ENCODE measurements at places on chromosomes 12 and 14.

DNA sequence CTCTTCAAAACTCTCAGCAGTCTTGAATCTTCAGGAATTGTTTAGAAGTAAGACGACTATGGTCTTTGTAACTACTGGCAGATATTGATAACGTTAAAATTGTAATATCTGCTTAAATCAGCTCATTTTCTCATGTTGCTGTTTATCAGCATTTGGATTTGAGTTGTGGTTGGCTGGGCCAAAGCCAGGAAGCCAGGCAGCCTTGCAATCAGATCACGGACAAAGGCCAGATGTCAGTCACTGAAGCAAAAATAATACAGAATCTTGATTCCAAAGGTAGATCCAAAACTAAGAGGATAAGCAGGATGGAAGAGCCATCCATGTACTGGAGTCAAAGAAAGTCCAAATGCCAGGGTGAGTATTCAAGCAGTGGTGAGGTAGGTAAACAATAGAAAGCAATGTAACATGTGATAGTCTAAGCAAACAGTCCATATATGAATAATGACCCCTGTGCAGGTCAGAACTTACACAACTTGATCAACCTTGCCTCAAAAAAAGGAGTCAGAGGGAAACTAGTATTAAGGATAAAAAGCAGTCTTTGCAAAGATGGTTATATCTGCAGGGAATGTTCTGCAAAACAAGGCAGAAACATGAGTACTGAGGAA is 95.8 kb upstream of the RAP1B start:
- no peak for DNase-seq

- no peak for DNase-seq
Measured at GRCh38 chr12:50913224-50913623, 39.1 kb upstream of the HIGD1C start.

DNA sequence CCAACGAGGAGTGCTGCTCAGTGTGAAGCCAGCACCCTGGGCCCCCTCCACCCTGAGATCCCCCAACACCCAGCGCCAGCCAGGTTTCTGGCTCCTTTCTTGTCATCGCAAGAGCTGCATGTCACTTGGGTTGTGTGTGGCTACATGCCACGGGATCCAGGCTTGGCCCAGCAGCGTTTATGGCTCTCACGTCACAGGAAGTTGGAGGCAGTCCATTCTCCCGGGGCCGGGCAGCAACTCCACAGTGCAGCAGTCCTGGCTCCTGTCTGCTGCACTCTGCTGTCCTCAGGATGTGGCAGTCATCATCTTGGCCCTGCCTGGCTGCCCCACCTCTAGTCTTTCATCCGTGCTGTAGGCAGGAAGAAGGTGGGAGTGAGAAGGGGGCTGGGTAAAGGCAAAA is 78.3 kb downstream of the AACS start:
- no peak for DNase-seq

DNA sequence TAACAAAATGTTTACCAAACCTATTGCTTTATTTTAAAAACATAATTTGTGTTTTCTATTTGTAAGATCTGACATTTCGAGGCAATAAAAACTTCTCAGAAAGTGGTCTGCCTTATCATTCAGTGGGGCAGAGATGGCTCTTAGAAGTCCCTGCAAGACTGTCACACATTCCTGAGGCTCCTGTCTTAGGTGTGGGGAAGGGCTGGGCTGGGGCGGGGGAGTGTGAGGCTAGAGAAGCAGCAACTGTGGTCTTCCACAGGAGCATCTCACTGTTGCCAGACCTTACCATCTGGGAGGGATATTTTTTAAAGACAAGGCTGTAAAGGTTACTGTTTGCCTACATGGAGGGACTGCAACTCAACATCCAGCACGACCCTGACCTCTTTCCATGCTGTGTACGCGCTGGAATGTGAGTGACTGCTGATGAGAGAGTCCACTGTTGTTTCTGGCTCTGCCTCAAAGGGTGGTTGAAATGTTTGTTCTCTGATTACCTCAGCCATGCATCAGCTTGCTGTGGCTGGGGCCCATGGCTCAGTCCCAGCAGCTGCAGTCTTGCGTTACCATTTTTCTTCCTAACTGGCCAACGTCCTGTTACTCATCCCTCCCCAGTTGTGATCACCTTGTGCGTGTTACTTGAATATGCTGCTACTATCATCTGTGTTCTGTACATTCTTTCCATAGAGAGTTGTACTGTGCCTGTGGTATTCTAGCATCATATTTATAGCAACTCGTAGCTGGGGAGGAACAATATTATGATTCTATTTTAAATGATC is 12.4 kb downstream of the ERG28 start:
- no peak for DNase-seq

GRCh38 chr12:130989391-130989790 is 35.7 kb downstream of the ADGRD1 start:
- DNase-seq, result no peak

- no peak for DNase-seq
Measured at GRCh38 chr12:3976351-3976938, 103.2 kb upstream of the PARP11 start.

DNA sequence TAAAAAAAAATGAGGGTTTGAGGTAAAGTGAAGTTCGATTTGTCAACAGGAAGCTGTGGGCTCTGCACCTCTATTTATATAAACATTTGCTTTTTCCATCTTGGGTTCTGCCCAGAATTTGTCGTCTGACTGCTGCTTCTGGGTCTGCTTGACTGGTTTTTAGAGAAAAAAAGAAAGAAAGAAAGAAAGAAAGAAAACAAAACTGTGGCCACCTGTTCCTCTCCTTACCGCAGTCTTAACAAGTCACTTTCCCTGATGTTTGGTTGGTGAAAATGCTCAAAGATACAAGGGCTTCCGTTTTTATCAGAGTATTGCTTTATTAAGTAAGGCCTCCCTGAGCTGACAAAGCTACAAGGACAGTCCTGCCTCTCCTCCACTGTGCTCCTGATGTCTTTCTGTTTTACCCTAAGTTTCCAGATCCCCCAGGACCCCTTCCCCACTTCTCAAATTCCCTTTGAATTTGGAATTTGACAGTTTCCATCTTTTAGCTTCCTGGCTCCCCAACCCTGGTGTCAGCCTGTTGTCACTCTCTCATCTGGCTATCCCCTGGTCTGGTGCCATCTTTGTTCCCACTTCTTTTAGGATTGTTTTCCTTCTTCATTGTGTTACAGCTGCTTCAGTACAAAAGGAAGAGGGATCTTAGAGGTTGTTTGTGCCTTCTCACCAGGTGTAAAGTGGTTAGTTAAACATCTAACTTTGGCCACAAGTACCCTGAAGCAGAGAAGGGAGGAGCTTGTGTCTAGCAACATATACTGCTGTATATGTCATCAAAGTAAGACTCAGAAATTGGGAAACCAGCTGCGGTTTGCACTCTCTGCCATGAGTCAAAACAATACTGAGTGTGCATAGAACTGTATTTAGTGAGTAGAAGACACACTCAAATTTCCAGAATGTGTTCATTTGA is 18.0 kb downstream of the MFAP5 start:
- no peak for DNase-seq

DNA sequence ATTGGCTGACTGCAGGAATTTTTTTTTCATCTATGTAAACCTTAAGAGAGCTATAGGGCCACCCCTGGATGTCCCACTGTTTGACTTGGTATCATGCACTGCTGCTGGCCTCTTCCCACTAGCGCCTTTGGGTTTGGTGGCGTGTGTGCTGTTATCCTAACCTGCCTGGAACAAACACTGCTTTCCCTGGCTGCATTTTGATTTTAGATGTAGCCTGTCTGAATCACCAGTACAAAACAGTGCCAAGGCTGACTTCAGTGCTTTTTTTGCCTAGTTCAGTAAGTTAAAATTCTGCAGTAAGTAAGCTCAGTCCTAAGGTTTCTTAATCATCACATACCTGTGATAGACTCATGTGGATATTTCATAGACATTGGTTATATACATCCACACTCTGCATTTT is 99.2 kb downstream of the EML1 start:
- DNase-seq, result no peak

DNA sequence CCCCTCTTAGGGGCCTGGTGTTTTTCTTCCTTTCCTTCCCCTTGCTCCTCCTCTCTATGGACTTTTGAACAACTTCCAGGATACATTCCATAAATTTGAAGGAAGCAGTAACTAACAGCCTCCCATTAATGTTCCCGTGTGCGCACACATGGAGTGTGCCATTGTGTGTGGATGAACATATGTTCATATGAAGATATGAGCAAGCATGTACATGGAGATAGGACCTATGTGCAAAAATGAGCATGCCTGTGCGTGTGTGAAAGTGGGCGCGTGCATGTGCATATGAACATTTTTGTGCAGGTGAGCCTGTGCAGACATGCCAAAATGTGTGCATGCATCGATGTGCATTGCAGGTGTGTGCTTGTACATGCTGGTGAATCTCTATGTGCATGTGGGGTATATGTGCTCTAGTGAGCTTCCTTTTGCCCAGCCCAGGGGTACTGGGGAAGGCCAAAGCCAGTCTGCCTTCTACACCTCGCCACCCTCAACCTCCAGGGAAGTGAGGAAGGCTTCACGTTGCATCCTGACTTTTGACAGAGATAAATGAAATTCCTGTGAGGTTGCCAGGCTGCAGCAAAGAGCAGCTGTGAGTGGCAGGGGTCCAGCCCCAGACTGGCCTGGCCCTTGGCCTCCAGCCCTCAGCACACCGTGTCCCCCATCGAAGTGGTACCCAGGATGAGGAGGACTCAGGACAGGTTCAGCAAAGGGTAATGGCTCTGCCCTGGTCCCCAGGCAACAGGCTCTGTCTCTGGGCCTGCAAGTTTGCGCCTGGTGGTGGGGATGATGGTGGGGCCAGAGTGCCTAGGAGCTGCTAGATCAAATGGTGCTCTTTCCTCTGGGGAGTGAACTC is 21.1 kb upstream of the PGF start:
- DNase-seq, result no peak

DNA sequence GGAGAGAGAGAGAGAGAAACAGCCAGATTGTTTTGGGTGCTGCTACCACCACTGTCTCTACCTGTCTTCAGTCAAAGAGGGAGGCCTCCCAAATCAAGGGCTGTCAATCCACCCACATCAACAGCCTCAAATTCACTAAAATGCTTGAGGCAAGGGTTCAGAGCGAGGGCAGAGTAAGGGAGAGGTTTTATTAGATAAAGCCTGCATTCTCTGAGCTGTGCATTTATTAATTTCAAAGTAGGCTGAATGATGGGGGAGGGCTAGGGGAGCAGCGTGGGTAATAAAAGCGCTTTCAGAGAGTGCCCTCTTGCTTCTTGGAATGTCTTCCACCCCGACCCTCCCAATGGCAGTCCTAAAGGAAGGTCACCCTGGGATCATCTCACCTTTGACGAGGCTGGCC is 636.5 kb upstream of the TBX3 start:
- DNase-seq, result no peak

DNA sequence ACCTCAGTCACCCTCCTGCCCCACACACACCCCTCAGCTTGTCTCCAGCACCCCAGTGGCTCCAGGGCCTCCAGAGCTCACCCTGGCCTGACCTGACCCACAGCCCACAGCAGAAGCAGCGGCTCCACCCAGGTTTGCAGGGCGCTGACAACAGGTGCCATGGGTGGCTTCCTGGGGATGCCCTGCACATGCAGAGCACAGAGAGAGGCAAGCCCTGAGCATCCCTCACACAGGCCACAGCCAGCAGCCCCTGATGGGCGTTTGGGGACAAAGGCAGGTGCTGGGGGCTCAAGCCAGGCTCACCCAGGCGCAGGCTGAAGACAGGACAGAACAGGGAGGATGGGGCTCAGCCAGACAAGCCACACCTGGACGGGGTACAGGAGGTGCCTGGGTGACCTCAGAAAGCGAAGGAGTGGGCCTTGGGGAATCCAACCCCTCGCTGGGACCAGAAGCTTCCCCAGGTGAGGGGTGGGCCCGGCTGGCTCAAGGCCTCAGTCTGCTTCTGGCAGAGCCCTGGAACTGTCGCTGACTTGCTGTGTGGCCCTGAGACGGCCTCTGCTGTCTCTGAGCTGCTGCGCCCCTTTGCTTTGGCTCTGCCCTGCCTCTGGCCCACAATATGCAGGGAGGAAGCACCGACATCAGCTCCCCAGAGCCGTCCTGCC is 10.6 kb downstream of the ARL6IP4 start:
- no peak for DNase-seq
